ENCODE measurements at places on chromosomes 12 and 14. TPM values are rescaled to one million over a fixed set of nuclear protein-coding genes. Genes with fewer than 3 reads are reported as not detected.

Gene SLC15A4
- 48.1 TPM for total RNA-seq

Gene CYP46A1
- total RNA-seq, result 6.1 TPM

Gene CORO1C
- 114 TPM for total RNA-seq

Gene POTEG
- not detected for total RNA-seq
